GM12892 (cell line): ENCODE measurements at places on chromosomes 7 and 10.

- no peak for DNase-seq
Observed at GRCh38 chr7:7249814-7250213, 67.5 kb downstream of the C1GALT1 start.

- DNase-seq, result no peak
Observed at GRCh38 chr10:74290708-74291107, 139.7 kb downstream of the ADK start.

- DNase-seq, result no peak
Observed at GRCh38 chr10:38003588-38003987, 6.9 kb upstream of the ZNF33A start.

DNA sequence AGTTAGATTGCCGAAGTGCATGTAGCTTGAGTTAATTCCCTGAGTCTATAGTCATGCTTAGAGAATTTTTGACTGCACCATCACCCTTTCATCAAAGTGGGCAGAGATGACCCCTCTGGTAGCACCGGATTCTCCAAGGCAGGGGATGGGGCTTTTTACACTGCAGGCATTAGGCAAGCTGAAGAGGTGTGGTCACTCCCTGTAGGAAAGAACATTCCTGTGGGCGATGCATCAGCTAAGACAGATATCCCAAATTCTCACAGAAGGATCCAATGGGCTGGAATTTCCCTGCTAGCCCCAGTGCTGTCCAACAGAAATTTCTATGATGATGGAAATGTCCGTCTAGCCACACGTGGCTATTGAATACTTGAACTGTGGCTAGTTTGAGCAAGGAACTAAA lies 118.2 kb downstream of the ADAM12 start:
- no peak for DNase-seq

DNA sequence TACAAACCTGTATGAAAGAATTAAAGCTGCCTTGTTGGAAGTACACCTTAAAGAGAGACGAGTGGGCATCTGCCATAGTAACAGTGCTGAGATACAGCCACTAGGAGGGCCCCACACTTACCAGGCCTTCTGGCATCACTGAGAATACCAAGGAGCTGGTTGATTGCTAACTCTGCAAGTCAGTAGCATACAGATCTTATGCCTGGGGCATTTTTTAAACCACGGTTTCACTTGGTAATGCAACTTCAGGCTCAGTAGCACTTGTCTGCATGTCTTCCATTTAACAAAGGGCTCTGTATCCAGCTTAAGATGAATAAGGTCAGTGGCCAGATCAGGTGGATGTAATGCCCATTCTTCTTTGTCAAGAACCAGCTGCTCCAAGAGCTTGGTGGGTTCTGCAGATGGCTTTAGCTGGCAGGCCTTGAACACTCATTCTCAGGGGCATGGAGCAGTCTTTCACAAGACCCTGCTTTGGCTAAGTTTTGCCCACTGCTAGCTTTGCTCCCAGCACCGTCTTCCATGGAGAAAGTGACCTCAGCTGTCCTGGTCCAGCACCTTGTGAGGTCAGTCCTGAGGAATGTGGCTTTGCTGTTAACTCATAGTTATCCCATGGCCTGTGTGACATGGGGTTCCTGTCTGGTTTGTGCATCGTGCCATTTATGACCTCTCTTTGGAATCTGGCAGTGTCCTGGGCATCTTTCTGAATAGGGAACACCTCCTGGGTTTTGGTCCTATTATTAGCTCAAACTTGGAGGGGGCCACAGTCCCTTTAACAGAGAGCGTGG lies 68.1 kb downstream of the BMPER start:
- no peak for DNase-seq

DNA sequence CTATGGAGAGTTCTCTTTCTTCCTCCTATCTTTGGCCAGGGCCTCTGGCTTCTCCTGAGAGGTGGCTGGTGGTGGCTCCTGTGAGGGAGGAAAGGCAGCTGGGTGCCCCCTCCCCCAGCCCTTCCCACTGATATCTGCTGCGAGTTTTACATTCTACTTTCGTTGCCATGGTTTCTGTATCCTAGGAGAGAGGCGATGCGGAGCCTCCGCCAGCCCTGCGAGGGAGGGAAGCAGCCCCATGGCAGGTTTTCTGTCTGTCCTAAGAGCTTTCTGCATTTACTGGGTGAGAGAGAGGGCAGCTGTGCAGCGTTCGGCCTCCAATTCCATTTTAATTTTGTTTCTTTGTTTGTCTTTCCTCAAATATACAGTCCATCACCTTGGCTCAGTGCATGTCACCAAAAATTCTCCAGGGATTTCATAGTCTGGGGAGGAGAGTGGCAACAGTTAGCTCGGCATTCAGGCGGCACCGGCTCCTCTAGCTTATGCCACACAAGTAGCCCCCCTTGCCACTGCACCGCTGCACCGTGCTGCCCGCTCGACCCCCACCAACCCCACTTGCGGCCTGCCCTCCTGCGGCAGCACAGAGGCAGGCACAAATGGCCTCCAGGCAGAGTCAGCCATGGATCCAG lies 20.4 kb downstream of the DNAJB12 start:
- no peak for DNase-seq

DNA sequence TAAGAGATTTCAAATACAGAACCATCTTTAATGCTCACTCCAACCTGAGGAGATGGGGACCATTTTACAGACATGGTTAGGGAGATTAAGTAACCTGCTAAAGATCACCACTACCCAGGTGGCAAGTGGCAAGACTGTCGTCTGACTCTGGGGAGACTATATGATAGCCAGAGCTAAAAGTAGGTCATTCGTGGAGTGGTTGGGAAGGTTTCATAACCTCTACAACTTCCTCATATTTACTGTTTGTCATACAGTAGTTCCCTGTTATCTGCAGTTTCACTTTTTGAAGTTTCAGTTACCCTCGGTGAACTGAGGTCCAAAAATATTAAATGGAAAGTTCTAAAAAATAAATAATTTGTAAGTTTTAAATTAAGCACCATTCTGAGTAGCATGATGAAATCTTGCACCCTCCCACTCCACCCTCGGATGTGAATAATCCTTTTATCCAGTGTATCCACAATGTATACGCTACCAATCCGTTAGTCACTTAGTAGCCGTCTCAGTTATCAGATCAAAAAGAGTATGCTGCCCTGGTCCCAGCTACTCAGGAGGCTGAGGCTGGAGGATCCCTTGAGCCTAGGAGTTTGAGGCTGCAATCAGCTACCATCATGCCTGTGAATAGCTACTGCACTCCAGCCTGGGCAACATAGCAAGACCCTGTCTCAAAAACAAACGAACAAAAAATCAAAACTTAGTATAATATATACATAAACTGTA lies 14.9 kb upstream of the LGI1 start:
- no peak for DNase-seq

GRCh38 chr10:77208684-77209256 lies 428.8 kb downstream of the KCNMA1 start:
- DNase-seq, result no peak

DNA sequence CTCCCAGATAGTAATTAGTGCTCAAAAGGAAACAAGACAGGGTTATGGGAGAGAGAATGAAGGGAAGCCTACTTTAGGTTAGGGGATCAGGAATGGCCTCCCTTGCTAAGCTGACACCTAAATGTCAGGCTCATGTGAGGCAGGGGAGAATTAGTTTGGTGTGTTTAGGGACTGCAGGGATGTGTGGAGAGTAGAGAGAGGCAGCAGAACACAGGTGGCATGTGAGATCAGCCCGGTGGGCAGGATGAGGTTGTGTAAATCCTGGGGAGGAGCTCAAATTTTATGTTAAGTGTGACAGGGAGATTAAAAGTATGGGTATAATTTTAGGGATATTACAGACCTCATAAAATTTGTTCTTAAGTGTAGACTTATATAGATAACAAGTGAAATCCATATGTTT lies 56.2 kb upstream of the ZNF438 start:
- no peak for DNase-seq

DNA sequence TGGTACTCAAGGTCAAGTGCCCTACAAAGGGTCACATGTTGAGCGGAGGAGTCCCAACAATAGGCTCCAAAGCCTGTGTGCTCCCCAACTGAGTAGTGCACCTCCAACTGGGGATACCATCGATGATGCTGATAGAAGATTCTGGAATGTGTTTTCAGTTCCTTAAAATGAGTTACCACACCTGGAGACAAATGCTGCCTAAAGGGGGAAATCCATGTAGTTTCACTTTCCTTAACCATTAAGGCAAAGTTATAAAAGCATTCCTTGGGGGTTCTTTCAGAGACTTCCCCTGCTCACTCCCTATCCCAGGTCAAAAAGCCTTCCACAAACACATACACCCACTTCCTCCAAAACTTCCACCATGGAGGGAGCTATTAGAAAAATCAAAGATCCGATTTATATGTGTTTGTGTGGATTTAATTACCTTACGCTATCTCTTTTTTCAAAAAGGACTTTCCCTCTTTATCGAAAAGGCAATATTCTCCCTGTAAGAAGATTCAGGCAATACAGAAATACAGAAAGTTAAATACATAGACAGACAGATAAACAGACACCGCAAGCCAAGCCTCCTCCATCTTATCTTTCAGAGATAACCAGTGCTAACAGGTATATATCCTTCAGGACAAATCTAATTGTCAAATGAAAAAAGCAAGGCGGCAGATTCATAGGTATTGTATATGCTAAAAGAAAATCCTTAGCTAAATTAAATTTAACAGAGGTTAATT lies 135.9 kb upstream of the ASAH2 start:
- DNase-seq, result no peak

GRCh38 chr7:158017111-158018097 lies 570.2 kb downstream of the PTPRN2 start:
- DNase-seq, result no peak

DNA sequence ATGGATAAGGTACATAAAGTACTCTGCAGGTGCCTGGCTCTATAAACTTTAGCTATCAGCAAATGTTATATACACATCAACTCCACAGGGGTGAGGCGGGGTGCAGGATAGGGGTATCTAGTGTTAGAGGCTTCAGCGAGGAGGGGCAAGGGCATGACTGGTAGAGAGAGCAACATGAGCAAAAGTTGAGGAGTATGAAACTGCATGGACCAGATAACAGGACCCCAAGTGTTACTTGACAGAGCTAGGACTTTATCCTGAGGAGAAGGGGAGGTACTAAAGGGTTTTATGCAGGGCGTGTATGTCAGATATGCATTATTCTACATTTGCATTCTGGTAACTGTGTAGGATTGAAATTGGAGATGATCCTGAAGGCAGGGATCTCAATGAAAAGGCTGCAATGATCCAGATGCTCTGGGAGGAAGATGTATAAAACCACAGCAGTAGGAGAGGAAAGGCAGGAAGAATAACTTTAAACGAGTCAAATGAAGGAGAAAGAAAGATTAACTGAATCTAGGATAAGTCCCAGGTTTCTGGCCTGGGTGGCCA lies 109.8 kb upstream of the FAM133B start:
- DNase-seq, result no peak

DNA sequence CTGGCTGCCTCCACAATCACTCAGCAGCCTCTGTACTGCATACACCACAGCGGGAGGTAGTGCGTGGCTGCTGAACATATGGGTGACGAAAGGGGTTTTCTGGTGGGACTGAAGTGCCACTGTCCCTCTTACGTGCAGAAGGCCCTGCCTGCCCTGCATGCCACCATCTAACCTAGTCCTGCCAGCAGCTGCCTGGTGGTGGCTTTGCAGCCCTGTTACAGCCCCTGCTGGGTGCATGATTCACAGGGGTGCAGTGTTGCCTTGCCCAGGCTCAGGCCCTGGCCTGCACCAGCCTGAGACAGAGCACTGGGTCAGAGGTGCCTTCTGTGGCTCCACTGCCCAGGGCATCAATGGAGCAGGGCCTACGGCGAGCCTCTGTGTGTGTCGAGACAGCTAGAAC lies 50.1 kb downstream of the SYPL1 start:
- DNase-seq, result no peak

GRCh38 chr10:24206334-24206733 lies 2.6 kb upstream of the KIAA1217 start:
- no peak for DNase-seq

DNA sequence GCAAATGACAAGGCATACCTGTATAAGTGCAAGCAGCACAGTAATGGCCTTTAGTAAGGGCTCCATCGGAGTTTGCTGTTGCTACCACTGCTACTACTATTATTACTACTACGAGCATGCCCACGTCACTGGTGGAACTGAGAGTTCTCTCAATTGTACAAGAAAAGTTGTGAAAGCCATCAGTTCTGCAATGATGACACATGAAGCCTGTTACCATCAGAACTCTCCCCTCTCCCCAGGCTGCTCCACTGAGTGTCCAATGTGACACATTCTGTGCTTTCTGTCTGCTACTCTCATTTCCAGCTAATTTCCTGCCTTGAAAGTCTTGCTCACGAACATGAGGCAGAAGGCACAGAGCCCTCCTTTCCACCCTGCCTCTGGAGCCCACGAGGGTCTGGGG lies 263.2 kb upstream of the MGMT start:
- no peak for DNase-seq

- no peak for DNase-seq
Observed at GRCh38 chr10:18333621-18334020, 193.4 kb downstream of the CACNB2 start.

DNA sequence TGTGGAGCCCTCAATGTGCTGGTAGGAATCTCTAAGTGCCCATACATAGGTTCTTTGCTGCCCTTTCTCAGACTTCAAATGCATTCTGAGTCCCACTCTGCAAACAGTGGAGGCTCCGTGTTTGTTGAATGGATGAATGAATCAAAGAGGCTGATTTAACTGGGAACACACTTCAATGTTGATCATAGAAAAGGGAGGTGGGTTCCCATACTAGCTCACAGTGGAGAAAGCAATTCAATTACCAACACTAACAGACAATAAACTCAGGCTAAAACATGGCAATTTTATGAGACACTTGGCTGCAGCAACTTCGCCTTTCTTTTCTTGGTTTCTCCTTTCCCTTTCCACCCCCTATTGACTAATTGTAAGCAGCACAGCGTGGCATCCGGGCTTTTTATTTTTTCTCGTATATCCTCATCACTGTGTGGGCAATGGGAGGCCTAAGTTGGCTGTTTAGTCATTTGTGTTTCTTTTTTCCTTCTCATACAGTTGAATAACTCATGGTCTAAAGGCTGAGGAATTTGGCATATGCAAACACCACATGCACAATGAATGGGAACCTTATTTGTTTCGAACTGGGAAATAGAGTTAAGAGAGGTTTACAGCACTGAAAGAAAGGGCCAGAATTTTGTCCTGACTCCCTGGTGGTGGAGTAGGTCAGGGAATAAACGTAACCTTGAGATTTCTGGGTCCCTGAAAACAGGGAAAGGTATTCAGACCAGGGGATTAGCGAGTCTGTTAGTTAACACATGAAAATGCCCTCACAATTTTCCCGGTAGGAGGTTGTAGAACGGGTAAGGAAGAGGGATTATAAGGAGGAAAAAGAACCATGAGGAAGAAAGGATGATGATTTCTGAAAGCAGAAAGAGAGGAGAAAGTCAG lies 858.5 kb downstream of the KCNMA1 start:
- no peak for DNase-seq
